ENCODE measurements at places on chromosomes 1 and 21. TPM values are rescaled to one million over a fixed set of nuclear protein-coding genes. Genes with fewer than 3 reads are reported as not detected.

DNA sequence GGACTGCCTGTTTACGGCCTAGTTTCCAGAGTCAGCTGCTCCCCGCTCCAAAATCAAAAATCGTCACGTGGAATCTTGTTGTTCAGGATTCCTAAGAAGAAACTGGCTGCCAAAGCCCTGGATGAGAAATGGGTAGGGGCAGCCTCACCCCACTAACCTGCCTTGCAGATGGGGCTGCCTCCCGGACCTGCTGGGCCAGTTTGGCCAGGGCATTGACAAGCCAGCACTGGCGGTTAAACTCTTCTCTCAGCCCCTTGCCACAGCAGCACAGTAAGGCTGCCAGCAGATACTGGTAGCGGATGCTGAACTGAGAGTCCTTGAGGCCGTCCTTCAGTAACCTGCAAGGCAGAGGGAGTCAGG lies 31.6 kb upstream of the PPP1R15B start:
- no peak for DNase-seq

GRCh38 chr1:236315518-236315917 lies 33.8 kb upstream of the ERO1B start:
- no peak for DNase-seq

DNA sequence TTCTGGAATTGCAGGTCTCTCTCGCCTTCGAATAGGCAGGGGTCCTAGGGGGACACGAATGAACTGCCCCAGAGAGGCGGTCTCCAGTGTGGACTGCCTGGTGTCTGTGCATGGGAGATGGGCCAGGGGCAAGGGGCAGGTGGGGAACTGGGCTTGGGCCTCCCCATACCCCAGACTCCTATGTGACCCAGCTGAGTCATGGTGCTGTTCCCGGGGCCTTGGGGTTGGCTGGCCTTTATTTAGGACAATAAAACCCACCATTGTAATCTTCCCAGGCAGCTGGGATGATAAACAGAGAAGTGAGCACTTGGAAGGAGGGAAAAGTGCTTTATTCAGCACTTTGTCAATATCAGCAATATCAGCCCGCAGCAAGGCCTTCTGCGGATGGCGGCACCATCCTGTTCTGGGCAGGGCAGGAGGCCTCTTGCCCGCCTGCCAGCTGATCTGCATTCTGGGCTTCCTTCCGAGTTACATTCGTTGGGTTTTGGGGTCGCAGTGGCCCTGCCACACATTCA lies 209.0 kb upstream of the TMEM51 start:
- no peak for DNase-seq

- no peak for DNase-seq
Observed at GRCh38 chr1:176252191-176252590, 45.1 kb upstream of the COP1 start.

- DNase-seq = no peak
Observed at GRCh38 chr1:2466958-2467554, 9.0 kb upstream of the PLCH2 start.

DNA sequence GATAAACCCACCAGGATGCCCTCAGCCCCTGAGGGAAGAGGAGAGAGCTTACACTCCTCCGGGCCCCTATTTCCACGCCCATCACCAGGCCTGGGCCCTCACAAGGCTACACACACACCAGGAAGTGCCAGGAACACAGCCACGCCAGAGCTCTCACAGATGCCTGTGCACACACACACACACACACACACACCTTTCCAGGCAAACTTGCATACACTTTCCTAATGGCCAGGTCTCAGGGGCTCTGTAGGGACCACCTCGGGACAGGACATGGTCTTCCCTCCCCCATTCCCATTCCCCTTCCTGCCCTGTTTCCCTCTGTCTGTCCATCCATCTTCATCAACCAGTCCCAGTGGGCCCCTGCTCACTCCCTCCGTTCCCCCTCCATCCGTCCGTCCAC lies 9.7 kb upstream of the EPHA2 start:
- DNase-seq = no peak

- no peak for DNase-seq
Observed at GRCh38 chr1:60826320-60827094, 255.9 kb upstream of the NFIA start.

The INAVA gene
- 0.39 TPM for total RNA-seq

GRCh38 chr1:92951141-92951582 lies 10.1 kb downstream of the DIPK1A start:
- no peak for DNase-seq

The NPHP4 gene
- 14.1 TPM for total RNA-seq

- no peak for DNase-seq
Observed at GRCh38 chr1:233340966-233341516, 13.5 kb downstream of the MAP3K21 start.

GRCh38 chr1:45353685-45354084 lies 13.4 kb upstream of the MUTYH start:
- DNase-seq = no peak

GRCh38 chr1:163826500-163826899 lies 504.7 kb downstream of the NUF2 start:
- DNase-seq = no peak

- DNase-seq = no peak
Observed at GRCh38 chr21:45269861-45270260, 17.8 kb downstream of the POFUT2 start.

Measured in T-helper 17 cell (primary cell).